Stimulated activated CD4-positive, alpha-beta T cell treated with anti-CD3 and anti-CD28 coated beads, Interleukin-1b, Interleukin-23, amount 100 ng/mL, for 24 hours (primary cell): ENCODE measurements at places on chromosomes 5 and 9.

DNA sequence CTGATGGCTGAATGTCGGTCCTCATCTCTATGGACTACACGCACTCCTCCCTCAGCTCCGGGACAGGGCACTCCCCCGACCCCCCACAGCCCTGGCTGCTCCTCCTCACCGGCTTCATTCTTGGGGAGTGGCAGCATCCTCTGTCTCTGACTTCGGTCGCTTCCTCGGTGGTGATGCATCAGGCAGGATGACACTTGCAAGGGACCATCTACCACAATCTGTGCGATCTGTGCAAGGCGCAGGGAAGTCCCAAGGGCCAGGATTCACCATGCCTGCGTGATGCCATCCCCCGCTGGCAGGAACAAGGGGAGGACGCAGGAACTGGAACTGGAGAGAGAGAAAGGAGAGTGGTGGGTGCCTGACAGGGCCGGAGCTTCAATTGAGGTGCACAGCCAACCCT, 2.2 kb upstream of the CACNA1B start:
- no peak for DNase-seq

DNA sequence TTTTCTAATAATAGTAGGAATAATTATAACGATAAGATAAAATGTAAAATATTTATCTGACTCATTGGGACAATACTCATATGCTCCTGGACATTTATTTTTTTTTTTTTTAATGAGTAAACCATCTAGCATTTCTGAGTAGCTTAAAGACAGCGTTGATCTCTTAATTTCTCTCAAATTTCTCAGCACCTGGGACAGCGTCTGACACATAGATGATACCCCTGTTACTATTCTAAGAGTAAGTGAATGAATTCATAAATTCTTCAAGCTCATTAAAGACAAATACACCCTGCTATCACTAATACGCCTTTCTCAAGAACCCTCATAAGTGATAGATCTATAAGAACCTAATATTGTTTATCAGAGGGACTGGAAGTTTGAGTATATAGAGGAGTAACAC, 12.0 kb upstream of the HTR4 start:
- no peak for DNase-seq

DNA sequence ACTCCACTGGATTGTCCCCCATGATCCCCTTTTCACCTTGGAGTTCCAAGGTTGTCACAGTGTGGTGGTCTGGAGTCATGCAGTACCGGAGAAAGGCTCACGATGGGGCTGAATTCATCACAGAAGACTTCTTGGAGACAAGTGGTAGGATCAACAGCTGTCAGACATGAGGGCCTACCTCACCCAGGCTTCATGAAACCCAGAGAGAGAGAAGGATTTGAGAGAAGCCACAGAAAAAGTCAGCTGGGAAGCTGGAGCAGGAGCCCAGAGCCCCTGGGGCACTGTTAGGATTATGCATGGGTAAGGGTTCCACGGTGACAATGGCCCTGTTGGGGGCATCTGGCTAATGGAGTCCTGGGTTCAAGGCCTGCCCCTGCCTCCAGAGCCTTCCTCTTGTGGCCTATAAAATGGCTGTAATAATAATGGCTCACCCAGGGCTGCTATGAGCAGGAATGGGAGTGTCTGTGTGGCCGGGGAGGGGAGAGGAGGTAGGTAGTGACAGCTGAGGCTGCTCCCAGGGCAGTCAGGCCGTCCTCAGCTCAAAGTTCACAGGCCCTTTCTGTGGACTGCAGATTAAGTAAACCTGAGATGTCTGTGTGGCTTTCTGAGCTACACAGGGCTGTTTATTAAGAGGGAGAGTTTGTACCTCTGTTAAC, 910 bp downstream of the TRIM14 start:
- DNase-seq = no peak

GRCh38 chr9:89888677-89889076, 283.9 kb downstream of the GADD45G start:
- DNase-seq = no peak

DNA sequence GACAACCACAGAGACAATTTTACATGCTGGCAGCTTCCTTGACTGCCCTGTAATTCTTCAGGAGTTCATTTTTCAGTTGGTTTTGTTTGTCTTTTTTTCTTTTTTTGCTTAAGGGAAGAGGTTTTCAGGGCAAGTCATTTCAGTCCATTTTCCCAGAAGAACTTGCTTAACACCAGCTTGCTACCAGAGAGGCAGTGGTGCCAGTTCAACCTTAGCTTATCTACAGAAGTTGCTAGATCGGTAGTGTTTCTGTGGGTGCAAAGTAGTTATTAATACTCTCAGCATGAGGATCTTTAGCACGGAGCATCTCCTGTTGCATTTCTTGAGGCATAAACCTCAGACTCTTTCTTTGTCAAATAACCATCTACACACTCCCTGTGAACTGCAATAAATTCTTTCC, 1.1 kb downstream of the SPEF2 start:
- no peak for DNase-seq

DNA sequence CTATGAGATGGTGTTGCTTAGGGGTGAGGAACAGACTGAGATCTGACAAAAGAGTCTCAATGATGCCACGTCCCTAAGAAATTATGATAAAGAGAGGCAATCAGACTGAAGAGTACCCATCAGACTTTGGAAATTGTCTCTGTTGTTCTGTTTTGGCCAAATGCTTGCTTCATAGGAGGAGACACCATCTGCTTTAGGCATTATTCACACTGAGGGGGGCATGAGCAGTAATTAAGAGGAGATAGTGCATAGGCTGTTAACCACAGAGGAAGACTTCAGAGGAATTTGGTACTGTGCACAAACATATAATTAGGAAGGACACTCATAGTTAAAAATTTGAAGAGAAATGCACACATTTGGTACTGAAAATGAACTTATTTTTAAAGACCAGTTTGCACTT, 190.7 kb downstream of the FAM170A start:
- no peak for DNase-seq

DNA sequence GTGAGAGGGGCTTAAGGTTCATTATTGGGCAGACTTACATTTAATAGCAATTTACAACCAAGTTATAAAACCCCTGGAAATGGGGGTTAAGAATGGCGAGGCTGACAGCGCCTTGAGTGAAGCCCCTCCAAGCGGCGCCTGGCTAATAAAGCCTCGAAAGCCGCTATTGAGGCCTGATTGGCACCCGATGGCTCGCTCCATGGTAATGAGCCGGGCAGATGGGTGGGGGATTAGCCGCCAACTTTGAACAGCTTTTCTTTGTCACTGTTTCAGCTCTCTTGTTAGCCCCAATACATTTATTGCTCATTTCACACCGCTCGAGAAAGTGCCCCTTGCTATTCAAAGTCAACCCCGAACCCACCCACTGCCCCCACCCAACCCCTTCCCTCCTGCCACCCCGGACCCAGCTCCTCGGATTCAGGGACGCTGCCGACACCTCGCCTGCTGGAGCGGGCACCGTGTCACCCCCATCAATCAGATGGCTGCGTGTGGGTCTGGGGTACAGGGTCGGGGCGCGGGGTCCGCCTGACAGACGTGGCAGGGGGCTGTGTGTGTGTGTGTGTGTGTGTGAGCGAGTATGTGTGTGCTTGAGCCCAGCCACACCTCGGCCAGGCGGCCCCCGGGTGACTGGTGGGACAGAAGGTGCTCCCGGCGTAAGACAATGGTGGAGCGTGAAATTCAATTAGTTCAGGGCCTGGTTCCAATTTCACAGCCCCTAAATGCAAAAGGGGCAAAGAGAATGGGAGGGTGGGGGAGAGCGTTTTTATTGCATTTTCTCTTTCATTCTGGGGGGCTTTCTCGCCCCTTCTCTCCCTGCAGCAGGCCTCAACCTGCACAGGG, 34.2 kb downstream of the ASS1 start:
- DNase-seq = no peak

DNA sequence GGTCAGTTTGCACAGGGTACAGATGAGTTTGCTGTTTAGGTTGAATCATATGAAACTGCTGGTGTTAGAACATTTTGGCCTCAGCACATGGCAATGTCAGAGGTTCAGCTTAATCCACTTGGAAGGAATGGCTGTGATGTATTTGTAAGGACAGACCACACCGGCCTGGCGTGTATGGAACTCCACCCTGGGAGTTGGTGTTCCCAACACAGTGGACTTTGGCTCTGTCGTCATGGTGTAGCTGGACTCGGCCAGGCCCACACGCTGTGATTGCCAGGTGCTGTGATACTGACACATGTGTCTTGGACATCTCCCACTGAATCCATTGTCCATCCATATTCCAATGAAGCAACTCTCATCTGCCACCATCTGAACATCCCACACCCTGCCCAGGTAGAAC, 90.3 kb downstream of the ZNF618 start:
- DNase-seq = no peak

DNA sequence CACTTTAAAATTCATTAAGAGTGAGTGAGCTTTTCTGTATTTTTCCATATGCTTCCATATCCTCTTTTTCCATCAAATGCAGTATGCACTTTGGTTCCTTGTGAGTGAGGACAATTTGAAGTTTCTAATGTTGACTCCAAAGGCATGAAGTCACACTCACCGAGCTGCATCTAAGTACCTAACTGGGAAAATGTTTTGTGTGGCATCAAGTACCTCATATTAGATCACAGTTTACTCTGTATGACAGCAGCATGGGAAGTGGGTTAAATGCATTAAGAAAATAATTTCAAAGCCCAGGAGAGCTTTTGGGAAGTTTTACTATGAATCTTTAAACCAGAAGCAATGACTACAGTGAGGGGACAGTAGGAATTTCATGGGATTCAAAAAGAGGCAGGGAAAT, 207.0 kb downstream of the EFNA5 start:
- DNase-seq = no peak

DNA sequence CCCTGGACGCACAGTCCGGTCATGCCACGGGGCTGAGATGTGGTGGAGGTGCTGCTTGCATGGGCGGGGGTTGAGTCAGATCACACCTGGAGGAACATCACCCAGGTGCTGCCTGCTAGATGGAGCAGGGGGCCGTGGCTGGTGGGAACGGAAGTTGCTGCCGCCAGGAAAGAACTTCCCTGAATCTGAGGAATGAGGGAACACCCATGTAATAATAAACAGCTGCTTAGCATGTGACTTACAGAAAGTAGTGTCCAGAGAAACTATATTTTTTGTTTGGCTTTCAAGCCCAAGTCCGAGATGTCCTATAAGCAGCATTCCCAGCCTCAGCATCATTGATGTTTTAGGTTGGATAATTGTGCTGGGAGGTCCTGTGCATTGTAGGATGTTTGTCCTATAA, 27.1 kb upstream of the FAM240B start:
- no peak for DNase-seq

DNA sequence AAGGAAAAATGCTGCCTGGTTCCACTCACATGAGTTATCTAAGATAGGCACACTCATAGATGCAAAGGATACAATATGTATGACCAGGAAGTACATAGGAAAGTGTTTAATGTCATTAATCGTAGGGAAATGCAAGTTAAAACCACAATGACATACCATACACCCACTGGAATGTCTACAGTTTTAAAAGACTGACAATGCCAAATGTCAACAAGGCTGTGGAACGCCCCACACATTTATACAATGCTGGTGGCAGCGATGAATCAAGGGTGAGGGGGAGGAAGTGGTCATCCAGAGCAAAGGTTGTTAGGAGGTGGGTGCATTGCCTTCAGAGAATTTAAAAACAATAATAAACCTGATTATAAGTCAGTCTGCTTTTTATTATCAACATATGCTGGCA, 437.8 kb downstream of the ARHGEF28 start:
- DNase-seq = no peak
